ENCODE measurements at places on chromosomes 1 and 21.
A peak's percentile ranks its signal among the peaks of the same experiment; 100 is the strongest.

GRCh38 chr1:243286409-243287122 lies 30.7 kb downstream of the SDCCAG8 start:
- DNase-seq, result no peak

DNA sequence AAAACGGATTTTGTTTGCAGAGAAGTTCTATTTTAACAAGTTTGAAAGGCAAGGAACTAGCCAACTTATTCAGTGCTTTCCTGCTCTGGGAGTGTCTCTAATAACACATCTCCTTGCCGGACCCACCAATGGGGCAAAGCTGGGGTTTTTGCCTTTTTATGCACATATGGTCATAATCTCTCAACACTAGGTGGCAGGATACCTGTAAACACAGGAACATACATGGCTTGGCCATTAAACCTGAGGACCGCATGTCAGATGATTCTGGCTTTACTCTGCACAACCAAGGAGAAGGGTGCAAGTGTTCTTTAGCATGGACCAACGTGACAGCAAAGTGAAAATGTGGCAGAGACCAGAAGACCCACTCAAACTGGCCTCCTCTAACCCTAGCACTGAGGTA lies 4.9 kb downstream of the TMEM9 start:
- DNase-seq, result peak; percentile 55

DNA sequence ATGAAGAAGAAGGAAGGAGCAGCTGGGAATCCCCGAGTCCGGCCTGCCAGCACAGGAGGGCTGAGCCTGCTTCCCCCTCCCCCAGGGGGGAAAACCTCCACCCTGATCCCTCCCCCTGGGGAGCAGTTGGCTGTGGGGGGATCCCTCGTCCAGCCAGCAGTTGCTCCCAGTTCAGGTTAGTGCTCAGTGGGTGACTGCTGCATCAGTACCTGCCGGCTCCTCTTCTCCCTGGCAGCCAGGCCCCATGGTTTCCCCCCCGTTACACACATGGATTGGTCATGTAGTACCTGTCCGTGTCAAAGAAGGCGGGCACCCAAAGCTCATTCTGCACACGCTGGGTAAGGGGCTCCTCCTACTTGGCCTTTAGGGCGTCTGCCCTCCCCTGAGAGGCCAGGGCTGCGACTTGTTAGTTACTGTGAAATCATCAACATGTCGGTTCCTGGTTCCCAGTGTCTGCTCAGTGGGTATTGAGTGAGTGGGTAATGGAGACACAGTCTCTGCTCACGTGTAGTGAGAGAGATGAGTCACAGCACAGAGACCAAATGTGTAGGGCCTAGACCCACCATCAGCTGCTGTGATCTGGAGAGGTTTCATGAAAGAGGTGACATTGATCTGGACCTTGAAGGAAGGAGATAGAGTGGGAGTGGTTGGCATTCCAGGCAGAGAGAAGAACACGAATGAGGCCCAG lies 11.5 kb downstream of the NECAP2 start:
- no peak for DNase-seq

GRCh38 chr1:206931709-206932108 lies 10.0 kb upstream of the FCMR start:
- no peak for DNase-seq

- no peak for DNase-seq
Observed at GRCh38 chr1:177566495-177566894, 395.7 kb downstream of the BRINP2 start.

DNA sequence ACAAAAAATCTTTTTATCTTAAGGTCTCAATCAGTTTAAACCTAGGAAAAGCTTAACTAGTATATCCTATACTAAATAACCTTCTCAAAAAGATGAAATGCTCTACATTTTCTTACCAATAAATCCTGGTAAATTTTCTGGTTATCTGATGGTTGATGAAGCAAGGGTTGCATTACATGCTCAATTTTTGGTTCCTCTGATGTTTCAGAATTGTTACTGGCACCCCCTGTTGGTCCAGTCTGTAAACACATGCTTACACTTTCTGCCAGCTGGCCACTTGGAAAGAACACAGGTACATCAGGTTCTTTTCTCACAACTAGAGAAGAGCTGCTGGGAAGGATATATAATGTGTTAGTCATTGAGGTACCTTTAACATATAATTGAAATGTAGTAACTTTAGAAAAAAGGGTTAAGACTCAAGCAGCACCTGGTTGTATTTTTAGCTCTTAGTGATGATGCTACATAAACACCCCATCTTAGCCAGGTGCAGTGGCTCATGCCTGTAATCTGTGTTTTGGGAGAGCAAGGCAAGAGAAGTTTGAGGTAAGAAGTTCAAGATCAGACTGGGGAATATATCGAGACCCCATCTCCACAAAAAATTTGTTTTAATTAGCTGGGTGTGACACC lies 30.9 kb upstream of the TAL1 start:
- peak; percentile 2 for DNase-seq

GRCh38 chr1:113244112-113244820 lies 146.0 kb upstream of the MAGI3 start:
- no peak for DNase-seq

GRCh38 chr1:33392206-33392605 lies 38.7 kb downstream of the PHC2 start:
- DNase-seq, result no peak

- DNase-seq, result no peak
Observed at GRCh38 chr1:36166938-36167905, 11.3 kb downstream of the MAP7D1 start.

DNA sequence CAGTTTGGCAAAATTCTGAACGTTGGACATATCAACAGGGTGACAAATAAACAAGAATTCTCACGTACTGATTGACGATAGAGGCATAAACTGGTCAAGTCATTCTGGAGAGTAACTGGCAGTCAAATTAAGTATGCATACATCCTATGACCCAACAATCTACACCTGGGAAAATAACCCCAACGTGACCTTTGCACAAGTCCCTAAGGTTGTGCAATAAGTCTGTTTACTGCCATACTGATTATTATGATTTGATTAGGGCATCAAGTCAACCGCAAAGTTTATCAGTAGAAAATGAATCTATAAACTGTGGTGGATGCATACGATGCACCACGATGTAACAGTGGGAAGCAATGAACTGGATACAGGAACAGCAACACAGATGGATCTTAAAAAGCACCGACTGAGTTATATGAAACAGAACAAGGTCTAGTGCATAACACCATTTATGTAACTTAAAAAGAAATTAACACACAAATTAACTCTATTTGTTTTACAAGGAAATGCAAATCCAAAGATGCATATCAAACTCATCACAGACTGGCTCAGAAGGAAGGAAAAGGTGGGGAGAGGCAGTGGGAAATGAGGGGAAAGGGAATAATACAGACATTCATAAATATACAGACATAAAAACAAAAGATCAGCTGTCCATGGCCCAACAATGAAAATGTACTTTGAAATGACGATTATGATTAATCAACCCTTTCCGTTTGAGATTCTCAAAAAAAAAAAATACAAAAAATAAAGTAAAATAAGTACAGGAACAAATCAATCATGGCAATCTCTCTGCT lies 41.0 kb upstream of the SEC16B start:
- no peak for DNase-seq

- DNase-seq, result no peak
Observed at GRCh38 chr1:150718225-150718891, 2.3 kb downstream of the HORMAD1 start.

DNA sequence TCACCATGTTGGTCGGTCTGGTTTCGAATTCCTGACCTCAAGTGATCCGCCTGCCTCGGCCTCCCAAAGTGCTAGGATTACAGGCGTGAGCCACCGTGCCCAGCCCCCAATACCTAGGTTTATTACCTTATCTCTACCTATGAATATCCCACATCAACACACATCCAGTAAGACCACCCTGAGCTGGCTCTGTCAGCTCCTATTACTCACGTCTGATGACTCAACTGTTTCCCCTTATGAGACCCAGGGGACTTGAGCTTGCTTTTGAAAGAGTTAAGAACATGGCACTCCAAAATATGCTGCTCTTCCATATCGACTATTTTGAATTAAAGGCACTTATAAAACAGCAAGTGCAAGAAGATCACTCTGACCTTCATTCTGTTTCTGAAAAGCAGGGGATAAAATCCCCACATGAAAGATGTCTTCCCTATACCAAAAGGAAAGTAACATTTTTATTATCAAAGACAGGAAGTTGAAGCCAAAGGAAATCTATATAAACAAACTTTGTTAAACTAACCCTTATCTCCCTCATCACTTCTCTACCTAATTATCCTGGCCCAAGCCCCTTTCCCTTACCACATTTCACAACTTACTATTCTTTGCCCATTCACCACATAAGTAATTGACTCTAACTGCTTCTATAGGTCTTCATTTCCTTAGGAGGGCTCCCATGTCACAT lies 41.3 kb upstream of the OSBPL9 start:
- no peak for DNase-seq

- DNase-seq, result no peak
Observed at GRCh38 chr1:162709132-162709860, 77.0 kb downstream of the DDR2 start.

GRCh38 chr1:206828765-206829164 lies 36.7 kb upstream of the IL20 start:
- no peak for DNase-seq

DNA sequence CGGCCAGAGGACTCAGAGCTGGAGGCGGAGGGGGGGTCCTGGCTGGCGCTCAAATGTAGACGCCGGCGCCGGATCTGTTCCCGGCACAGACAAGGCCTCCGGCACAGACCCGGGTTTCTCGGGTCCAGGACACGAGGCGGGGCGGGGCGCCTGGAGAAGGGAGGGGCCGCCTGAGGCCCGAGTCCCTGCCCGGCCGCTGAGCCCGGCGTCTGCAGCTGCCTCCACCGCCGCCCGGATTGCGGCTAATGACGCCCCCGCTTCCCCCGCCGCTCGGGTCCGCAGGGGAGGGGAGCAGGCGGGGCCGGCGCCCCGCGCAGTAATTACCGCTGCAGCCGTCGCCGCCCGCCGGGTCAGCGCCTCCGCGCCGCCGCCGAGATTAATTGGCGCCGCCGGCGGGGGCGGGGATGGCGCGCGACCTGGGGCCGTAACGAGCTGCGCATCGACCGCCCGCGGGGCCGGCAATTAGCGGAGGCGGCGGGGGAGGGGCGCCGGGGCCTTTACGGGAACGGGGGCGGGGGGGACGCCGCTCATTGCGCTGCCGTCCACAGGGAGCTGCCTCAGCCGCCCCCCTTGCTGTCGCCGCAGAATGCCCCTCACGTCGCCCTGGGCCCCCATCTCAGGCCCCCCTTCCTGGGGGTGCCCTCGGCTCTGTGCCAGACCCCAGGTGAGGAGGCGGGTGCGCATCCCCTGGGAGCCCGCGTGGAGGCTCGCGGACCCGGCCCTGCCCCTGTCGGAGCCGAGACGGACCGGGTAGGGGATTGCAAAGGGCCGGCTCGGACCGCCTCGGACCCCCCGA lies 17.3 kb downstream of the NOC2L start:
- DNase-seq, result peak; percentile 82

GRCh38 chr1:99685516-99686180 lies 39.7 kb downstream of the PALMD start:
- DNase-seq, result peak; percentile 29

All from NCI-H146 (cell line).